SK-N-SH treated with all-trans-retinoic acid at 6 μM for 48 hours (cell line): ENCODE measurements at places on chromosomes 1 and 21.

DNA sequence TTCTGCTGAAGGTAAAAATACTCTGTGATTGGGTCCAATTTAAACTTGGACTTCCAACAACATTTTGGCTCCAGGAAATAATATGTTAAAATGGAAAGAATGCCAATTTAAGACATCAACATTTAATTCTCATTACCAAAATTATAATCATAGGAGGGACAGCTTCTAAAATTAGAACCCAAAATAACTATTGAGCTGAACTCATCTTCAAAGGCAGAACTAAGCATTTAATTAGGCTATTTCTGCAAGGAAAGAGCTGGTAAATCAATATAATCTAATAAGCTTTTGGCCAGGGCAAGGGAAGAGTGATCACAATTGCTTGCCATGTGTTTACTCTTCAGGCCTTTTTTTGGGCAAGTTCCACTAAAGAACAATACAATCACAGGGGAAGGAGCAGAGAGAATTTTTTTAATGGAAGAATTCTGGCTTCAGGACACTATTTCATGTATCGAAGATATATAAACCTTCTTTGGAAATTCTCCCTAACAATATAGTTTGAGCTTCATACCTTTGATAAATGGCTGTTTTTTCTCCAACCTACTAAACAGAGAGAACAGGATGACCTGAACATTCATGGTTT lies 133.1 kb upstream of the PTBP2 start:
- no peak for ATAC-seq

DNA sequence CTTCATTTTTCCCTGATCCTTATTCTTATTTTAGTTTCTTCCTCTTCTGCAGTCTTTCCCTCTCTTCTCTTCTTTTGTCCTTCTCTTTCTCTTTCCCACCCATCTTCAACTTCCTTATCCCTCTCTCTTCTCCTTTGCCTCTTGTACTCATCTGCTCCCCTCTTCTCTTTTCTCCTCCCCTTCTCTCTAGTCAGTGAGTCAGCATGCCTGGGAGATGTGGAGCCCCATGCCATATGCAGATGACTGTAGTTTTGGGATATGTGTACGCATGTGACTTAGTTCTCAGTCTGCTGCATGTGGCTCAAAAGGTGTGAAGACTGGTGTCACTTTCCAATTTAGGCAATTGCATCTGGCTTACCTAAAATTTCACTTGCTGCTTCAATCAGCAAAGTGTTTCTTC lies 10.4 kb downstream of the DNAJC6 start:
- ATAC-seq = no peak

DNA sequence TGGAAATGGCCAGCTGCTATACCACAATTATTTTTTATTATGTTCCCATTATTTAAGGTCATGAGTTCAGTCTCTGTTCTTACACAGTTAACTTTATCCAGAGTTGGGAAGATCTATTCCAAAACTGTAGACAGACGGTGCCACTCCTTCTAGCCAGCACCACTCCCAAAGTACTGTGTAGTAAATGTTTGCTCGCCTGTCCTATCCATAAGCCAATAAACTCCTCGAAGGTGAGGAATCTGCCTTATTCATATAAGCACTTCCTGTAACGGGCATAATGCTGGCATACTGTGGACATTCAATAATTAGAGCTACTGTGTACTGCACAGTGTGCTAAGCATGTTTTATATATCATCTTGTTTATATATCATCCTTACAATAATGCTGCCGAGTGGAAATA lies 26.1 kb upstream of the STMN1 start:
- ATAC-seq = no peak

GRCh38 chr1:170927955-170928840 lies 7.1 kb upstream of the MROH9 start:
- peak; percentile 70 for ATAC-seq

DNA sequence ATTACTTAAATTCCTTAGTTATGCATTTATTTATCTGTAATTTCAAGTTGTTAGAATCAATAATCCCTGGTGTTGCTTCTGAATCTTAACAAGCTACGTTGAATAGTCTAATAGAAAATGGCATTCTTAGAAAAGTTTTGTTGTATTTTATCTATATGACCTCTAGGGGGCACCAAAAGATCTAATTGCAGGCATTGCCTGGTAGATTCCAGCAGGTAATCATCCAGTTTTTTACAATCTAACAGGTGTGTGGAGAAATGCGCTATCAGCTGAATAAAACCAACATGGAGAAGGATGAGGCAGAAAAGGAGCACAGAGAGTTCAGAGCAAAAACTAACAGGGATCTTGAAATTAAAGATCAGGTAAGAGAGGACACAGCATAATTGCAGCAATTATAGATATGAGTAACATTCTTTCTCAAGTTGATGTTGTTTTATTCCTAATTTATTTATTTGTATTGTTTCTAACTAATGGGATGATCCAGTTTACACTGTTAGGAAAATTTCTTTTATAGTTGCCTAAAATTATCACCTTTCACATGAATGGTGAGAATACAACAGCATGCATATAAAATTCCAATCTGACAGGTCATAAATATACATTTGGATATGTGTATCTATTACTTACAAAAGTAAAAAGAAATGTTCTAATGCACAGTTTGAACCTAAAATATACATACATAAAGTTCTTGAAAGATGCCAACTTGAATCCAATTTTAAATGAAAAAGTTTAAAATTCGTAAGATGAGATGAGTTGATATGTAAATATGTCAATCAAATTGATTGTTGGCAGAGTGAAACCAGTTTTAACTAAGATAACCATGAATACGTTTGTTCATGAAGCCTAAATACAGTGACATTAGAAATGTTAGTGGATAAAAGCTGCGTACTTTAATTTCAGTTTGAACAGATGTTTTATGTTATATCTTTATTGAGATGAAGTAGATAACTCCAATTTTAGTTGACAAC lies 88.4 kb downstream of the SDCCAG8 start:
- ATAC-seq = peak; percentile 82

- ATAC-seq = no peak
These were observed 817.7 kb upstream of the B3GALT2 start for GRCh38 chr1:194004146-194004545.

GRCh38 chr1:248924696-248925532 lies 18.9 kb downstream of the PGBD2 start:
- ATAC-seq = peak; percentile 99

DNA sequence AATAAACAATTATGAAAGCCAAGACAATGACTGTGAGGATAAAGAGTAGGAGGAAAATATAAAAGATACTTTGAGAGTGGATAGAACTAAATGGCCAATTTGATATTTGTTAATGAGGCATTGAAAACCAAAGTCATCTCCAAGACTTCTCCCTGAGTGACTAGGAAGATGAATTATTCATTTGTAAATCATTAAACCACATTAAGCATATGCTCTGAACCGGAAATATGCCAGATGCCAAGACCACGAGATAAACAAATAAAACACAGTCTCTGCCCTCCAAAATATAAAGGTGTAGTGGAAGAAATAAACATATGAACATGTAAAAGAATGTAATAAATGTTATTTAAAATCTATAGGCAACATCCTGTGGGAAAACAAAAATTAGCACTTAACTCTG lies 78.8 kb downstream of the MRPL39 start:
- no peak for ATAC-seq

- no peak for ATAC-seq
These were observed 44.1 kb downstream of the NPHP4 start for GRCh38 chr1:5947978-5948680.

GRCh38 chr1:59733443-59734141 lies 81.2 kb upstream of the HOOK1 start:
- no peak for ATAC-seq

GRCh38 chr1:17065666-17066065 lies 11.8 kb upstream of the SDHB start:
- ATAC-seq = no peak

GRCh38 chr1:209646558-209646957 lies 5.7 kb downstream of the LAMB3 start:
- peak; percentile 16; the same call in 2 of the 3 replicates for ATAC-seq

DNA sequence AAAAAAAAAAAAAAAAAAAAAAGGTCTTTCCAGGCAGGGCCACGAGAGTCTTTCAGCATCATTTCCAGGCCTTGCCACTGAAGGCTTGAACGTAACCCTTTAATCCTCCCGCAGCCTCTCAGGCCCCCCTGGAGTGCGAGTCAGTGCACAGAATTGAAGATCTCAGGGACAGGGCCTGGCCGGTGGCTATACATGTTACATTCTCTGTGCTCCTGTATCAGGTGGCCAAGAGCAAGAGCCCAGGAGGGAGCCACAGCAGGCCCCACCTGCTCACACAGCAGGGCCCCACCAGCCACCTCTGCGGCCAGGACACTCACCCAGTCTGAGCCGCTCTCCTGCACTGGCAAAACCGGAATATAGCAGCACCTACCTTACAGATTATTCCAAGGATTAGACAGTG lies 34.1 kb upstream of the SLC25A33 start:
- ATAC-seq = no peak

- peak; percentile 80 for ATAC-seq
These were observed 612.2 kb upstream of the USP24 start for GRCh38 chr1:55827350-55827749.

GRCh38 chr1:55321942-55322341 lies 106.8 kb upstream of the USP24 start:
- no peak; the same call in 2 of the 3 replicates for ATAC-seq

DNA sequence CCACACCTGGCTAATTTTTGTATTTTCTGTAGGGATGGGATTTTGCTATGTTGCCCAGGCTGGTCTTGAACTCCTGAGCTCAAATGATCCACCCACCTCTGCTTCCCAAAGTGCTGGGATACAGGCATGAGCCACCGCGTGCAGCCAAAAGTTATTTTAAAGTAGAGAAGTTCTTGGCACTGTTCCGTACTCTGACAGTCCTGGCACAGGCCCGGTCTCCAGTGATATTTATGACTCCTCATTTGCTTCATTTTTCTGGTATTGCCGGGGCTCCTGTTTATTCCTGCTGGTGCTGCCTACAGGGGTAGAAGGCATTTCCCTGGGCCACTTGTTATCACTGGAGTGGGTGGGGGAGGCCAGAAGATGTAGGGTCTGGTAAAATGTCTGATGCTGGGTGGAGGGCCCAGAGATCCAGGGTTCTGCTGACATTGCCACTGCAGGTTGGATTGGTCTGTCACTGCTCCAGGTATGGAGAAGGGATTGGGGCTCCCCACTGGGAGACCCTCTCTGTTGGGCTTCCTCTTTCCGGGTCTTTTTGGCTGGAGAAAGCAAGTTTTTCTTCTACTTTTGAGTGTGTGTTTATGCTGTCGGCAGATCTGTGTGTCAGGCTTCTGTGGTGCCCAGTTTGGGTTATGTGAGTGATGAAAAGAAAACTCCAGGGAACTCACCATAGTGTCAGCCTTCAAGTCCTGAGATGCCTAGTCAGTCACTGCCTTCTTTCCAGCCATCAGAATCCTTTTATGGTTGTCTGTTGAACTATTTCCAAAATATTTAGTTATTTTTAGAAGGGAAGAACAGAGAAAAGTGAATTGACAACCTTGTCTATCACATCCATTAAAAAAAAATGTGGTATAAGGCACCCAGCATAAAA lies 4.5 kb downstream of the MROH7 start:
- no peak for ATAC-seq

DNA sequence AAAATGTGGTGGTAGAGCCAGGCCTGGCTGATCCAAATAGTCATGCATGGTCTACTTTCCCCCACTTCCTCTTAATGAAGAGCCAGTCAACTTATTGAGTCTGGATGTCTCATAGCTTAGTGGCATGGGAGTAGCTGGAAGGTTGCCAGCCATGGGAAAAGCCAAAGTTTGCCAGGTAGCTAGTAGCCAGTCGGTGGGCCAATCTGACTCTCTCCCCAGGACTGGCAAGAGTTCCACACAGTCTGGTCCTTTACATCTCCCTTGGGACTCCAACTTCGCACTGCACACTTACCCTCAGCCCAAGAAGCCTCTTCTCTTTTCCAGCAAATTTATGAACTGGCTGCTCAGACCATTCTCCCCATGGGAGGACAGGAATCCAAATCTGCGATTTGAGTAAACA lies 8.3 kb downstream of the WARS2 start:
- ATAC-seq = no peak

DNA sequence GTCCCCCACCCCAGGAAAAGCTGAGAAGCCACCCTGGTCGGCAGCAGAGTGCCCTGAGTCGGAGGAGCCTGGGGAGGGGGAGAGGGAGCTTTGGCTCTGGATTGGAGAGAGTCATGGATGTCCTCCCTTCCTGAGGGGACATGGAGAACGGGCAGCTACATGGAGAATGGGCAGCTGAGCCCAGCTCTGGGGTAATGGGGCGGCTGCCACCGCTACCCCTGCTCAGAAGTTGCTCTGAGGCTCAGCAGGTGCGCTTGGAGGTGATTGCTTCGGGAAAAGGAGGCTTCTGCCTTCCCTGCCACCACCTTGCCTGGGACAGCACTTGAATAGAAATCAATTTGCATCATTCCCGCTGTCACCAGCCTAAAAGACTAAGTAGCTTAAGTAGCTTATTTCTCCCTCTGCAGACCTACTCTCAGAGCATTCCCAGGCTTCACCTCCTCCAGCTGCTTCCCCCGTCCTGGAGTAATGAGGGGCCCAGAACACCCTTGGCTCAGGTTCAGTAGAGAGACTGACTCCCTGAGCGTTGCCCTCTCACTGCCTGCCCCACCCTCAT lies 8.3 kb downstream of the DISP3 start:
- ATAC-seq = no peak

DNA sequence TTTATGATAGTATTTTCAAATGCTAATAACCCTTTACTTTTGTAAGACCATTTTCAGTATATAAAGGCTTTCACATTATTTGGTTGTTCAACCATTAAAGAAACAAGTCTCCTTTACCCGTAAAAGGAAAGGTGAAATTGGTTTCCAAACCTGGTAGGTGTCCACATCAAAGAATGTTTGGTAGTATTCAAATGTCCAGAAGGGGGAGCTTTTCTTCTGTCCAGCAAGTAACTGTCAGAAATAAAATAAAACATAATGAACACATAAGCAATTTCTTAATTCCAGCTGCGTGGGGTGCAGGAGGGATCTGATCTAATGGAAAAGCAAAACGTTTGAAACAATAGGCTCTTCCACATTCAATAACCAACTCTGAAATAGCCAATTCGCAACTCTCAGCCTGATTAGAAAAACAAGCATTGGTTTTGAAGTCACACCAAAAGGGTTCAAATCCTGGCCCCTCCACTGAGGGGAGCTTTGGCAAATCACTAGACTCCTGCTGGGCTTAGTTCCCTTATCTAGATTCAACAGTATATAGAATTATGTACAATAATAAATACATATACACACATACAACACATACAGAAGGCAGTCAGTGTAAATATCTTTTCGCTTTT lies 11.0 kb downstream of the YIPF1 start:
- peak; percentile 54 for ATAC-seq

DNA sequence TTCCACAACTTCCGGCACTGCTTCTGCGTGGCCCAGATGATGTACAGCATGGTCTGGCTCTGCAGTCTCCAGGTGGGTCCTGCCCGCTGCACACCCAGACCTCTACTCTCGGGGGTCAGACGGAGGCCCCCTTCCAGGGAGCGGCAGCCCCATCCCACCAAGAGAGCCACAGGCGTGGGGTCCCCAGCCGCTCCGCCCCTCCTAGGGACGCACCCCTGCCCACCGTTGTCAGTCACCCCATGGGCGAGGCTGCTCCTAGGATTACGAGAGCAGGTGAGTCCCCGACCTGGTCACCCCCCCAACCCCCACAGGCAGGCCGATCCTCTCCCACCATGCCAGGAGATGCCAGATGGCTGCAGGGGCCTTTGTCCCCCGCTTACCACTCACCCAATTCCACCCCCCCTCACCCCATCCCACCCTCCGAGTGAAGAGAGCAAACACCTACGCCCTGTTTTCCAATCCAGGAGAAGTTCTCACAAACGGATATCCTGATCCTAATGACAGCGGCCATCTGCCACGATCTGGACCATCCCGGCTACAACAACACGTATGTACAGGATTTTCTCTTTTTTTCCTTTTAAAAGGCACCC lies 107.0 kb downstream of the PDE9A start:
- ATAC-seq = no peak
